ENCODE measurements at places on chromosomes 5 and 9.

DNA sequence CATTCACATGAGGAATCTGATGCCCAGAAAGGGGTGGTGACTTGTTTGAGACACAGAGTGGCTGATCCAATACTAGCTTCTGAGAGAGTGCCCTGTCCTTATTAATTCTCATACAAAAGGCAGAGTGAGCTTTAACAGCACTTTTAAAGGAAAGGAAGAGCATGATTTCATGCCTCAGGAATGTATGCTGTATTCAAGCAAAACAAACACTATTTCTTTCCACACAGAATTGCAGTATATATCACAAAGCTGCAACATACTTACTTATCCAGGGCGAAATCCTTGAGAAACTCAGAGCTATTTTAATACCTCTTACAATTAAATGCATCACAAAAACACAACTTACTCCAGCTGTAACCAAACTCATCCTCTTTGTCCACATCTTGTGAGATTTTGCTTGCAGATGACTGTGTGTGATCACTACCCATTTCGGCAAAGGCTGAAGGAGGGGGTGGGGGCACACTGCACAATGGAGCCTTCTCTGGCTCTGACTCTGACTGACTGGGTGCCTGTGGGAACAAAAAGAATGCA, 139.8 kb downstream of the MPDZ start:
- ATAC-seq: peak; percentile 95

- ATAC-seq: no peak
Observed at GRCh38 chr5:138754699-138755057, 1.5 kb downstream of the CTNNA1 start.

DNA sequence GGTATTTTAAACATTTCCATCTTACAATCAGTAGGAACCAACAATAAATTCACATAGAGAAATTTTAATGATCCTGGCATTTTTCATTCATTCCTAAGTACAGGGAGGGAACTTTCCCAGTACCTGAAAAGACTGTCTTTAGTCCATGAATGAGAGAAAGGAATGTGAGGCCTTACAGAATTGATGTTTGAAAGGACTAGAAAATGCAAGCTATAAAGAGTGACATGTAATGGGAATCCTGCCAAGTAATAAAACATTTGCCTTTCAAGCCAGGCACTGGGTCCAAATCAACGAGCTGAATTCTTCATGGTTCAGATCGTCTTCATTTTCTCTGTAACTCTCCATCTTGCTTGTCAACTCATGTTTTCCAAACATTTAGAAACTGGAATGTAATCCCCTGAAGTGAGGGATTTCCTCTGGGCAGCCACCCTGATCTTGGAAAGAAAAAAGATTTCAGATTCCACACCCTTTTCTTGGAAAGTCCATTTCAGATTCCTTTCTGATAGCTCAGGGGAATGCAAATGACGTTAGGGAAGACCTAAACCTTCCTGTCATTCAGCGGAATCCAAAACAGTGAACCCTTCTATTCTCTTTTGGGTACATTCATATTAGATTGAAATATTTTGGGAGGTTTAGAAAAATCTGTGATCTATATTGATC, 315.8 kb downstream of the SH3GL2 start:
- ATAC-seq: no peak

- no peak for ATAC-seq
Observed at GRCh38 chr9:69697475-69697874, 25.3 kb upstream of the APBA1 start.

DNA sequence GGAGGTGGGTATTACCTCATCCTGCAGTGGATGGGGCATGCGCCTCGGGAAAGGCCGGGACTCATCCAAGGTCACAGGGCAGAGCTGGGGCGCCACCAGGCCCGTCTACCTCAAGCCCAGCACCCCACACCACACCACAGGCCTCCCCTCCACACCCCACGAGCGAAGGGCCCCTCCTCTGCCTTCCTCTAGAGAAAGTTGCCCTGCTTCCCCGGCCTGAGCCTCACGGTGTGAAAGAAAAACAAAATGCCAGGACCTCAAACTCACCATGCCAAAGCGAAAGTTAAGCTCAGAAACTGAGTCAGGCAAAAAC, 161.1 kb downstream of the COL23A1 start:
- ATAC-seq: no peak

DNA sequence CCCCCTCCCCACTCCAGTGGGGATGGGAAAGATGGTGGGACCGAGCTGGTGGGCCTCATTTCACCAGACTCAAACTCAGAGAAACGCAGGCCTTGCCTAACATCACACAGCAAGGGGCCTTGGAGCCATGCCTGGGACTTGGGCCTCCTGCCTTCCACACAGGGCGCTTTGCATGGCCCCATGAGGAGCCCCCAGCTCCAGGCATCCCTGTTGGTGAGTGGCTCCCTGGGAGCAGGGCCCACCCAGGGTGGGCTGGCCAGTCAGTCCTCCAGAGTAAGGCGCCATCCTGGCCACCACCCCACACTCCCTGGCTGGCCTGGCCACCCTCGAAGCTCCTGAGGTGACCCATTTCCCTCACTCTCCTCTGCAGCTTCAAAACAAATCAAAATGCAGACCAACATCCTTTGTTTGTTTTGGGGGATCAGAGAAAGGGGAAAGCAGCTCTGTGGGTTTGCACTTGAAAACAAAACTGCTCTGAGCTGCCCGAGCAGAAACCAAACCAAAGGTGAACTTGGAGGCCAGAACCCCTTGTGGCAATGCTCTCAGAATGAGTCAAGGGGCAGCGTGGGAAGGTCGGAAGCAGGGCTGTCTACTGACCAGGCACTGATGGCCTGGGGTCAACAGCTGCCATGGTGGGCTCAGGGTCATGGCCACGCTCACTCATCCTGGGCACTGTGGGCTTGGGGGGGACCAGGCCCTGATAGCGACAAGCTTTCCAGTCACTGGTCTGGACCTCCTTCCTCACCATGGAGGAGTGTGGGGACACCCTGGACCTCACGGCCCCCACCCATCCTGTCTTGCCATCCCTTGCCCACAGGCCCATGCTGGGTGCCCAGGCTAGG, 37.0 kb upstream of the VDAC1 start:
- no peak for ATAC-seq

All from SK-N-SH treated with all-trans-retinoic acid at 6 μM for 48 hours (cell line).